ENCODE measurements at places on chromosomes 7 and 10.

DNA sequence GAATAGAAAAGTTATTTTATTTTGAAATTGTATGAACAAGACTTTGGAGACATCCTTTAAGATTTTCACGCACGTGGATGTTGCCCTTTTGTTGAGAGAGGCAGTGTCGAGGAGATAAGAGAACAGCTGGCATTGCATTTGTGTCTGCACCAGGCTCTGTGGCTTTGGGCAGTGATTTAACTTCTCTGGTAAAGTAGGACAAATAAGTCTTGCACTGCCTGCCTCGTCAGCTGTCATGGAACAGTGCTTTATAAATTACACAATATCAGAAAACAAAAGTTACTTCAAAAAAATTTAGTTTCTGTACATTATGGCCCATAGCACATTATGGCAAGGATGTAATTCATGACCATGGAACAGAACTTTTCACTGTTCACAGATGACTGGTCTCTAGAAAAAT, 20.1 kb downstream of the SNX10 start:
- DNase-seq, result no peak

GRCh38 chr10:63703740-63704345, 182.6 kb downstream of the REEP3 start:
- DNase-seq, result no peak

- DNase-seq, result no peak
Observed at GRCh38 chr7:15567652-15568051, 5.8 kb upstream of the AGMO start.

- DNase-seq, result no peak
Observed at GRCh38 chr10:52409928-52410327, 95.8 kb downstream of the DKK1 start.

GRCh38 chr10:59606551-59606961, 103.1 kb downstream of the SLC16A9 start:
- DNase-seq, result no peak

DNA sequence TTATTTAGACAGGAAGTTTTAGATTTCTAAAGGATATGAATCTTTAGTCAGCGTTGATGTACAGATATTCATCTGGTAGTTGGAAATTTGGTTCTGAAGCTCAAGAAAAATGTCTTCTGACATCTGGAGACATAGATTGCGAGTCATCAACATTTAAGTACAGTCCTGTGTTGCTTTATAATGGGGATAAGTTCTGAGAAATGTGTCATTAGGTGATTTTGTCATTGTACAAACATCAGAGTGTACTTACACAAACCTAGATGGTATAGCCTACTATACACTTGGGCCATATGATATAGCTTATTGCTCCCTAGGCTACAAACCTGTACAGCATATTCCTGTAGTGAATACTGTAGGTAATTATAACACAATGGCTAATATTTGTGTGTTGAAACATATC, 49.6 kb upstream of the UBN2 start:
- DNase-seq, result no peak

- DNase-seq, result no peak
Observed at GRCh38 chr10:16756561-16757221, 60.5 kb downstream of the RSU1 start.

- no peak for DNase-seq
Observed at GRCh38 chr7:120079022-120079421, 194.0 kb upstream of the KCND2 start.

GRCh38 chr7:71808115-71808514, 604.0 kb downstream of the CALN1 start:
- no peak for DNase-seq
